ENCODE measurements at places on chromosomes 7 and 10. TPM values are rescaled to one million over a fixed set of nuclear protein-coding genes. Genes with fewer than 3 reads are reported as not detected.

Gene PLPP4
- polyA plus RNA-seq = 2.0 TPM

DNA sequence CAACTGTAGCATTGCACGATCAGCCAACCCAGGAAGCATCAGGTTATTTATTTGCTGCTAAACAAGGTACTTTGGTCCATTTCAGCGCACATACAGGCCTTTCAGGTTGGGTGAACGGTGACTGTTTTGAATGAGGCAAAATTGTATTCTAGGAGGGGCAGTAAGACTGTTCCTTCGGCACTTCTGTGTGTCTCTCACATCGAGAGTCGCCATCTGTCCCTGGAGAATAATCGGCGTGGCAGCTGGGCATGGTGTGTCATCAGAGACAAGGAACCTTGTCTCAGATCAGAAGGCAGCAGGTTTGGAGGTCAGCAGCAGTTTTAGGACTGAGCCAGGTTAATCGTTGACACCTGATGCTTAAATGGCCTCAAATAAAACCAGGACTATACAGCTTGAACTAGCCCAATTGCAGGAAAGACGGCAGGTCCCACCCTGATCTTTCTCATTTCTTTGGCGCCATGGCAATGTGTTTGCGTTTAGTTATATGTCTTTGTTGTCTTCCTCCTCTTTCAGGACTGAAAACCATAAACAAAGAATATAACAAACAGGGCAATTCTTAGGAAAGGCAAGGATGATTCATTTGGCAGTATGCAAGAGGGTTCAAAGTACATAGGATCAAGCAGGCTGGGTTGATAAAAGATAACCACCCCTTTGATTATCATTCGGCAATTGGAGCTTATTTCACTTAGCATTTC is 92.0 kb upstream of the PRR15 start:
- DNase-seq = no peak

GRCh38 chr7:35734001-35734483 is 39.1 kb upstream of the HERPUD2 start:
- DNase-seq = no peak

DNA sequence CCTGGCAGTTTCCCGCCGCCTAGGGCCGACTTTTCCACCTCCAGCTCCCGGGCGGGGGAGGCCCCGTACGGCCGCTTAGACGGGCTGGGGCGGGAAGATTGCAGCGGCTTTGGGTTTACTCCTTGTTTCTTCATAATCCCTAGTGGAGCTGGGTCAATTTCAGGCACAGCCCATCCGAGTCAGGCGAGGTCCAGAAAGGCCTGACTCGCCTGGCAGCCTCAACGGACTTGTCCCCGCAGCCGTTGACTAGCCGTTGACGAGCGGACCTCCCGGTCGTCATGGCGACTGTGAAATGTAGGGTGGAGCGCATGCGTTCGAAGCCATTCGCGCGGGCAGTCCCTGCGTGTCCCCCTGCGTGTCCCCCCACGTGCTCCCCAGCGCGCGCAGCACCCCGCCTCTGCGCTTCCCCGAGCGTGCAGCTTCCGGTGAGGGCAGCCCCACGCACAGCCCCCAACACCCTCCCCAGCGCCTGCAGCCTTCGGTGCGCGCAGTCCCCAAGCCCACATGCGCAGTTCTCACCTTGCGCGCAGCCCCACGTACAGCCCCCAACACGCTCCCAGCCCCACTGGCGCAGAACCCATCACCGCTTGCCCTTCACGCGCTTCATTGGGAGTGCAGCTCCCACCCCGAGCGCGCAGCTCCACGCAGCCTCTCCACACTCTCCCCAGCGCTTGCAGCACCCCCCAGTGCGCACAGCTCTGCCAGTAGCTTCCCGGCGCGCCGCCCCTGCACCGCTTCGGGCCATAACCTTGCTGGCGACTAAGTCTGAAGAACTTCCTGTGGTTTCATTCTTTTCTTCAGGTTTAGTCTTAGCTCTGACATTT is 67.8 kb downstream of the TBX20 start:
- peak; percentile 79 for DNase-seq

DNA sequence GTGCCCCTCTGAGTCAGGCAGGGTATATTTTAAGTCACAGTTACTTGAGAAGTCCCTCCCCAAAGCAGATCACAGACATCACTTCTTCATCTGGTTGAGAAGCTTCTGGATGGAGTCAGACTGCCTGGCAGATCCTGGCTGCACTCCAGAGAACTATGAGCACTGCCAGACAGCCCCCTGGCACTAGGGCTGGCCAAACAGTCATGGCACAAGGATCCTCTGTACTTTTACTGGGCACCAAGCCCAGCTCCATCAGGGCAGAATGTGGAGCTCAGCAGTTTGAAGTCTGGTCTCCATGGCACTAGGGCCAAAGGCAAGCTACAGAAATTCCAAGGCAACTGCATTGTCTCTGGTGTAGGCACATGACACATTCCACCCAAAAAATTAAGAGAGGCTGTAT is 162.1 kb downstream of the NRG3 start:
- no peak for DNase-seq

Gene TMEM213
- not detected for polyA plus RNA-seq

Gene RPEL1
- polyA plus RNA-seq = not detected

DNA sequence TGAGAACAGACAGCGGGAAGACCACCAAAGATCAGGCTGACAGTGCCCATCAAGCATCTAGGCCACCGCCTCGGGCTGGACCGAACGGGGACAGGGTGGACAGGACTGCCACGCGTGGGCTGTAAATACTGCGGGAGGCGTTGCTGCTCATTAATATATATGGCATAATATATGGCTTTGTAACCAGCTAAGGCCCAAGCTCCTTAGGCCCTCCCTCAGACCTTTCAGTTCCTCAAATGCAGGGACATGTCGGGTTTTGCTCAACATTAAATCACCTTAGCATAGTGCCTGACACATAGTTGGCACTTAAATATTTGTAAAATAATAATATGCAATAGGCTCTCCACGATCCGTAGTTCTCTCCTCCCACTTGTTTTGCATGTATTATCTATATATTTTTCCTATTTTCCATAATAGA is 402 bp upstream of the TMEM168 start:
- no peak for DNase-seq

Gene GIMAP4
- polyA plus RNA-seq = not detected

- no peak for DNase-seq
Observed at GRCh38 chr10:47296156-47296894, 3.7 kb upstream of the GDF10 start.

Gene NUTM2D
- polyA plus RNA-seq = 0.78 TPM

DNA sequence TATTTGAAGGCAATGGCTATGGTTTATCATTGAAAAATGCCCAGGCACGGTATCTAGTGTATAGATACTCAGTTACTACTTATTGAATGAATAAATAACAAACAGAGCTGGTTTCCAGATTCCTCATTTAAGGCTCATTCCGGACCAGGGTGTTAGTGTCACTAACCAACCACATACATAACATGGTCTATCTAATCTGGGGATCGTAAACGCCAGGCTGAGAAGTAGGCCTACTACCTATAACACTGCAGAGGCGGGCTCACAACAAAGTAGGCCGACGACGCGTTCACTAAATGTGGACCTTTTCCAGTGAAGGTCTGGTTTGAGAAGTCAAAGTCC is 423 bp downstream of the LSM5 start:
- DNase-seq = no peak

DNA sequence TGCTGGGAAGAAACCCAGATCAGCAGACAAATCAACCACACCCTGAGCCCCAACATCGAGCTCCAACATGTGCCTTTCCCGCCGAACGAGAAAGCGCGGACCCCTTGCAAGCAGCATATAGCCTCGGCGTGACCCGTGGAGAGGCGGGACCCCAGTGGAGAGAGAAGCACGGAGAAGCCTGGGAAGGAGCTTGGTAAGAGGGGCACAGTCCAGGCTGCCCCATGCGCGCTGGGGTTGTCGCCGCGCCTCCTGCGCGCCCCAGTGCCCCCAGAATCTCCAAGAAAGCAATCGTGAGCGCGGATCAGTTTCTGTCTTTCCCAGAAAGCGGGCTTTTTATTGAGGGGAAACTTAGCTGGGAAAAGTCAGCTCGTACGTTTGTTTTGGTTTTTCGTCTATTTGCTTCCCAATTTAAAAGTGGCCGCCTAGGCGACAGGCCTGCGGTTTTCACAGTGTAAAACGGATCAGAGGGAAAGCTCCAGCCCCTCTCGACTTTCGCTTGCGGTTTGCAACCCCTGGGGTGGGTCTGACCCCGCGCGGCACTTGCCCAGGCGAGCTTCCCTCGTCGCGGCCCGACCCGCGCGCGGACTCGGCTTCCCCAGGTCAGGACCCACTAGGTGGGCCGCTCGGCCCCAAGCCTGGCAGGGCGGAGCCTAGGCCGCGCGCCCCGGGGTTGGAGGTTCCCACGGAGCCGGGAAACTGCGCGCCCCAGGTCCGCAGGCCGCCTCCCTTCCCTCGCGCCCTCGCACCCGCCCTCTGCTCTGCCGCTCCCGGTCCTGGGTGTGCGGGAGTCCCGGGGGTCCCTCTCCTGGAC is 31.1 kb downstream of the SKIDA1 start:
- peak; percentile 65 for DNase-seq

DNA sequence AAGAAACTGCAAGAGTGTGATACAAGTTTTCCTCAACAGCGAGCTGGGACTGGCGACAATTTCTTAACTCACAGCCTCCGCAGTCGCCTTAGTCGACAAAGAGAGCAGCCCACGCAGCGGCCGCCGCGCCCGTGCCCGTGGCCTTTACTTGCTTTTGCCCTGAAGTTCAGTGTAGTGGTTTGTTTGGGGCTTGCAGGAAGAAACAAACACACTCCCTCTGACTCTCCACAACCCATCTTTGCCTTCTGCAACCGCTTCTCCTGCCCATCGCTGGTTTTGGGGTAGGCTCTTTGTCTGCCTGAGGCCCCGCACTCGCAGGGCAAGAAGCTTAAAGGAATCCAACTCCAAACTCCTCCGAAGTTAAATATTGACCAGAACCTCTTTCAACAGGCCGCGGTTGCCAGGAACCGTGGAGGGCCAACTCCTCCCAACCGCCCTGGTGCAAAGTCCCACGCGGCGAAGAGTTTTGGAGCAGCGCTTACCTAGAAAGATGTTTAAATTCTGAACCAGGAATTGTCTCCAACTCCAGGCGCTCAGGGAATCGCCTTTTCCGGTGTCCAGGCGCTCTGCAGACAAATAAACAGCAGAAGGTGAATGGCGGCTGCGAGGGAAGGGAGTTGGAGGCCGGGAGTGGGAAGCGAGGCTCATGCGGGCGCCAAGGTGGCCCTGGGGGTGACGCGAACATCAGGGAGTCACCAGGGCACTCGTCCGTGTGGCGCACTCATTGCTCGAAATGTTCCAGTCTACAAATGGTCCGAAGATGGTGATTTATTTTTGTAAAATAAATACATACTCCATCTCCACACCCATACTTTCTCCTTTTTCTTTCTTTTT is 8.3 kb downstream of the HOXA4 start:
- no peak for DNase-seq

DNA sequence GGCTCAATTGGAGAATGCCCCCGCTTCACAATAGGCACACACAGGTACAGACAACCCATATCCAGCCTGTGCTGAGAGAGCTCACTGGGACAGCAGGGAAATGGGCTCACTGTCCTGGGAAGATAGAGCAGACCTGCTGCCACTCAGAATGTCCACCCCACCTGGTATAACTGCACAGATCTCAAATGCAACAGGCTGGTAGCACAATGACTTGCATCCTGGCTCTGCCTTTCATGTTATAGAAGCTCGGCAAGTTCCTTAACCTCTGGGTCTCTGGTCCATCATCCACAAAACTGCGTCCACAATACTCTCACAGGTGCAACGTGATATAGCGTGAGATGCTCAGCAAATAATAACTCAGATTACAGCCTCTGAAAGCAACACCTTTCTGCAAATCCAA is 295.4 kb downstream of the GRID1 start:
- no peak for DNase-seq

GRCh38 chr10:101060036-101060950 is 1.5 kb upstream of the KAZALD1 start:
- peak; percentile 94 for DNase-seq

DNA sequence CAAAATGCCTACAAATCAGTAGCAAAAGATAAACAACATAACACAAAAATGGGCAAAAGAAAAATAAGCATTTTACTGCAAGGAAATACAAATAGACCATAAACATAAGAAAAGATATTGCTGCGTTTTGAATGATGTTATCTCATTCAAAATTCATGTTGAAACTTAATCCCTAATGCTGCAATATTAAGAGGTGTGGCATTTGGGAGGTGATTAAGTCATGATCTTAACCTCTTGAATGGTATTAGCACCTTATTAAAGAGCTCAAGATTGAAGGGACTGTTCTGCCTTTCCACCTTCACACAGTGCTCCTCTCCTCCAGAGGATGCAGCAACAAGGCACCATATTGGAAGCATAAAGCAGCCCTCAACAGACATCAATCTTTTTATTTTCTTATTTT is 12.4 kb upstream of the TNKS2 start:
- no peak for DNase-seq

- no peak for DNase-seq
Observed at GRCh38 chr10:62424026-62424425, 49.9 kb downstream of the ZNF365 start.

DNA sequence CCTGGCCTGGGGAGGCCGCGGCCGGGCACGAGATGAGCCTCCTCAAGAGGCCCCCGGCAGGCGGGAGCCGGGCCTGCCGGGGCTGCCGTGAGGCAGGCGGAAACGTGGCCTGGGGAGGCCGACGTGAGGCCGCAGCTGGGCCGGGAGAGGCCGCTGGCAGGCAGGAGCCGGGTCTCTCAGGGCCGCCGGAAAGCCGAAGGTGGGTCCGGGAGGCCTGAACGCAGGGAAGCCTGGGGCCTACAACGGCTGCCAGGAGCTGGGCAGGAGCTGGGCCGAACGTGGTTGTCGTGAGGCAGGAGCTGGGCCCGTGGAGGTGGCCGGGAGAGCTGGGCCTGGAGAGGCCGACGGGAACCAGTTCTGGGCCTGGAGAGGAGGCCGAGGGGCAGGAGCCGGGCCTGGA is 171.9 kb downstream of the TPST1 start:
- DNase-seq = no peak

Gene DLX5
- 0.34 TPM for polyA plus RNA-seq

GRCh38 chr7:12674861-12675260 is 12.6 kb upstream of the ARL4A start:
- peak; percentile 79 for DNase-seq

GRCh38 chr7:151310578-151310977 is 31.0 kb upstream of the NUB1 start:
- peak; percentile 39 for DNase-seq

DNA sequence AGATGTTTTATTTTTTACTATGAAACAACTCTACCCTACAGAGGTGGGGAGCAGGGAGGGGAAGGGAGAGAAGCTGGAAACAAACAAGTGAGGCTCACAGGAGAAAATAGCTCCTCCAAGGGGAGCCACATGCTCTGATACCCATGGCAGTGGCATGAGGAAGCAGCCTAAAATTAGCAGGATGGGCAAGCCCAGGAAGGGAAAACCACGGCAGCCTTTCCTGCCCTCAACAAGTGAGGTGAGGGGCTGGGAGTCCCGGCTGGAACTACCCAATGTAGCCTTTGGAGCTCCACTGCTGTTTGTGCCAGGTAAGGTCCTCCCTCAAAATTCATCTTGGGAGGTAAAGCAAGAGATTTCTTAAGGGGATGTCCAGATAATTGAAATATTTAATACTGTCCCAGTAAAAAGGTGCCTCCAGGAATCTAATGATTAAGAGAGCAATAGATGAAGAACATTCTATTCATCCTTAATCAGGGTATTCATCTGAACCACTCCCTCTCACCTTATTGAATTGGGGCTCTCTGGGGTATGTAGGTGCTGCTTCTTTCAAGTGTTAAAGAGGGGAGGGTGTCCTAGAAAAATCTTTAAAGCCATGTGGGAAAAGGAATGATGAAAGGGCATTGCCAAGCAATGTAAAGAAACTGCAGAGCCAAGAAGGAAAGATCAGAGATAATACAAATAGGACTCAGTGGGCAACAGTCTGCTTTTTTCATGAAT is 12.8 kb upstream of the HERC4 start:
- no peak for DNase-seq

Gene FAM13C
- 13.5 TPM for polyA plus RNA-seq

- DNase-seq = no peak
Observed at GRCh38 chr7:82266081-82266480, 177.5 kb downstream of the CACNA2D1 start.

Gene PVRIG
- 2.3 TPM for polyA plus RNA-seq

Gene PLCE1
- 3.0 TPM for polyA plus RNA-seq

Data from cardiac muscle cell (in vitro differentiated cells and primary cell).